ENCODE measurements at places on chromosomes 4 and X.
A peak's percentile ranks its signal among the peaks of the same experiment; 100 is the strongest.

DNA sequence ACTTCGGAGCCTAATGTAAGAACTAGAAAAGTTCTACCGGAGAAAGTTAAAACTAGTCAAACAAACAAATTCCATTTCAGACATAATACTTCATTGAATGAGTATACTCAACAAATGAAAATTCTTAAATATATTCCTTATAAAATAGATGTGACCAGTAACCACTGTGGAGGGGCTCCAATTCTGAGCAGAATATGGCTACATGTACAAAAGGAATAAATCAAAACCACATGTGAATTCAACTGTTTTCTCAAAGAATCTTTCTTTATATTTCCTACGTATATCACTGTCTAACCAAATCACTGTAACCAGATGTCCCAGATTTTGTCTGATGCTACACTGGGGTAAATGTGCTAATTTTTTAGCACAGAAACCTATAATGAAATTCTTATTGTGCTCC is 49.0 kb downstream of the HTN1 start:
- no peak for DNase-seq

GRCh38 chrX:150236327-150236726 is 126.8 kb upstream of the MAMLD1 start:
- DNase-seq = no peak

GRCh38 chr4:41632481-41633073 is 94.6 kb downstream of the LIMCH1 start:
- DNase-seq = no peak

GRCh38 chr4:109298279-109299010 is 4.0 kb downstream of the COL25A1 start:
- DNase-seq = no peak

- DNase-seq = no peak
Measured at GRCh38 chr4:139314047-139314800, 11.9 kb upstream of the NDUFC1 start.

- no peak for DNase-seq
Measured at GRCh38 chrX:139892512-139892911, 40.3 kb downstream of the ATP11C start.

GRCh38 chr4:78022517-78022916 is 34.6 kb upstream of the FRAS1 start:
- no peak for DNase-seq

GRCh38 chrX:18887825-18888212 is 96.1 kb downstream of the PHKA2 start:
- DNase-seq = no peak

DNA sequence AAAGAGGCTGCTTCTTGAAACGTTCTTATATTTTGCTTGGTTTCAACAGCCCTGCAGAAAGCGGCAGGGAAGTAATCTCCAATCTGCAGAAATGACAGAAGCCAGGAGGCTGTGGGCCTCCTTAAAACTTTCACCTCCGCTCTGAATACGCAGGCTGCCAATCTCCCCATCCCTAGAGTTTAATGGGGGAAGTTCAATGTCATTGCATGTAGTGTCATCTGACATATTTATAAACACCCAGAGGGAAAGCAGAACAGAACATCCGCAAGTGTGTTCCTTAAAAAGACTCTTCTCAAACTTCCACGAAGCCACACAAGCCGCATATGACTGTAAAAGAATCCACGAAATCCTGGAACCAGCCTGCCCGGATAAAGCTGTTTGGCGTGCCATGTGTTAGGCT is 148.8 kb upstream of the TBL1X start:
- no peak for DNase-seq

- DNase-seq = no peak
Measured at GRCh38 chrX:19075754-19076153, 46.5 kb downstream of the ADGRG2 start.

- DNase-seq = no peak
Measured at GRCh38 chr4:22515888-22516541, at the start of gene ADGRA3. Gene ADGRA3 (minus strand): TSS chr4:22516066. CDS start chr4:22515784, 282 bp downstream.

DNA sequence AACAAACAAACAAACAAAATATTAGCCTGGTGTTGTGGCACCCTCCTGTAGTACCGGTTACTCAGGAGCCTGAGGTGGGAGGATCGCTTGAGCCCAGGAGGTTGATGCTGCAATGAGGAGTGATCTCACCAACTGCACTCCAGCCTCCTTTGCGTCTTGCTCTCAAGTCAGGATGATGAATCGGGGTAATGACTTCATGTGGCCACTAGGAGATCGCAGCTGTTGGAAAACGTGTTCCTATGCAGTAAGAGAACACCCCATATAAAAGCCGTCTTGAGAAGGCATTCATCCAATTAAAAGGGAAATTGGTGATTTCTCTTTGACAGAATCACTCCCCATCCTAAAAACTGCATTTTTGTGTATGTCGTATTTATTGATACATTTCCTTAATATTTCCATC is 6.9 kb downstream of the CCNB3 start:
- DNase-seq = no peak

GRCh38 chrX:46573892-46574773 is 568 bp downstream of the CHST7 start:
- DNase-seq = peak; percentile 55

GRCh38 chr4:76256032-76256431 is 4.5 kb downstream of the FAM47E start:
- DNase-seq = no peak

- no peak for DNase-seq
Measured at GRCh38 chr4:79678472-79679202, 270.6 kb upstream of the GK2 start.

GRCh38 chr4:89894649-89895550 is at the start of gene MMRN1:
Gene MMRN1 (plus strand): TSS chr4:89894854. CDS start chr4:89894972, 118 bp downstream.
- no peak for DNase-seq

GRCh38 chrX:70664726-70665125 is 220.1 kb downstream of the DLG3 start:
- no peak for DNase-seq

Measured in activated T-helper 1 cell treated with Interleukin-2 at 50 U/mL for 16 hours (primary cell).